Activated CD8-positive, alpha-beta memory T cell treated with anti-CD3 and anti-CD28 coated beads for 4 hours (primary cell): ENCODE measurements at places on chromosomes 5 and 9.

DNA sequence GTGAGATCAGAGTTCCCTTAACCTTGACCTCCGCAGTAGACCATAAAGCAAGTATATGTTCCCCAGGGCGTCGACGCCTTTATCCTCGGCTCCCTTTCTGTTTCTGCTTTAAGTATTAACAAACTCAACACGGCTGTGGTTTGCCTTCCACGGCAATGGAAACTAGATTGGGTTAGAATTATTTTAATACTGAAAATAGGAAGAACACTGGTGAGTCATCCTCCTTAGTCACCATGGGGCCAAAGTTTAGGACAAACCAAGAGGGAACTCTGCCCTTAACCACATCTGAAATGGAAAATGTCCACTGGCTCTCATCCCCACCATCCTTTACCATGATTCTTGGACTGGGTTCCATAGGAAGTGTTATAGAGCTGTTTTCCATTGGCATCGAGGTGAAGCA, 386.1 kb downstream of the ACTL7B start:
- no peak for DNase-seq

DNA sequence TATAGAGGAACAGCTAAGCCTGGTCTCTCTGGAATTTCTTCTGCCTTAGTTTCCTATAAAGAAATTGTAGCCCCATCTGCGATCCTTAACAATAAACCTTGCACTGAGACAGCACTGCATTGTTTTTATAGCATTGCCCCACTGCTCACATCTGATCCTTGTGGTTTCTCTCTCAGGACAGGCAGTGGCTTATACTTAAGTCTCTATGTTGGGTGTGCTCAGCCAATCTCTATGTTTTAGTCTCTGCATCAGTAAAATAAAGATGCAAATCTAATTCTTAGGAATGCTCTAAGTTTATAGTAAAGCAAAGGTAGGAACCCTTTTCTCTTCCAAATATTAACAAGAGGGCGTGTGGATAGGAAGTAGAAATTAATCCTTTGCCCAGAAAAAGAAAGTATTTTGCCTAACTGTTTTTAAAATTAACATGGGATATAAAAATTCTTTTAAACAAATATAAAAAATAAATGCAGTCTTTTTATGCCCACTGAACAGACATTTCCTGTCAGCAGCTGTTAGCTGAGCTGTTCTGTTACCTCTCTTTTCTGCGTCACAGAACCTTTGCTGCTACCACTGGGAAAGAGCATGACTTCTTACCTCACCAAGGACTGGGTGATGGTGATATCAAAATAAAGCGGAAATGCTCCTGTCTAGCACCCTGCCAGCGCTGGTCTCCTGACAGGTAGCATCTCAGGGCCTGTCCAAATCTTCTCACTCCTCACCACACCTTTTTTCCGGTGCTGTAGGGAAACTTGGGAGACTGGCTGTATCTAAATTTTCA, 29.5 kb downstream of the MRPS27 start:
- DNase-seq, result no peak

GRCh38 chr5:152061095-152061494, 136.4 kb upstream of the GLRA1 start:
- no peak for DNase-seq

DNA sequence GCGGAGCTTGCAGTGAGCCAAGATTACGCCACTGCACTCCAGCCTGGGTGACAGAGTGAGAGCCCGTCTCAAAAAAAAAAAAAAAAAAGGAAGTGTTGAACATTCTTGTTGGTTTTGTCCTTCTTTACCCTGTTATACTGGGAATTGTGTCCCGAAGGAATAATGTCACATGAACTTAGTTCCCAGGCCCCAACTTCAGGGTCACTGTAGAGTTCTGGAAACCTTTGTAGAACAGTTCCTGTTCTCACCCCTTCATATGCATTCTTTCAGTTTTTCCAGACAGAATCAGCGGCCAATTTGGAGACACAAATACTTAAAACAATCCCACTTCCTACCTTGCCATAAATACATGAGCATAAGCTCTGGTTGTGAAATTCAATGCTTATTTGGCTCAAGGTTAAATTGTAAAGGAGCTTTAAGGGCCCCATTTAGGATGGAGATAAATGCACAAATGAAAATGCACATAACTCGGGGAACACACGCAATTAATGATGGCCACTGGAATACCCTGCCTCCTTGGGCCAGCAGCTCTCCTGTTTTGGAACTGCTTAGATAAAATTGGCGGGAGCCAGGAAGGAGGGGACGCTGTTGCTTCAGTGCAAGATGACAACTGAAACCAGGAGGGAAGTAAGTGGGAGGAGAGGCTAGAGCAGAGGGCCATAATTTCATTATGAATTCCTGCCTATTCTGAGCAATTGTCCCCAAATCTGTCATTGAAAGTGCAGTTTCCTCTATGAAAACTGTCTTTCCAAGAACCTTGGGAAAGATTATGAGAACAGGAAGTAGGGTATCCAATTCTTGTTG, 153.7 kb downstream of the FGF1 start:
- no peak for DNase-seq

DNA sequence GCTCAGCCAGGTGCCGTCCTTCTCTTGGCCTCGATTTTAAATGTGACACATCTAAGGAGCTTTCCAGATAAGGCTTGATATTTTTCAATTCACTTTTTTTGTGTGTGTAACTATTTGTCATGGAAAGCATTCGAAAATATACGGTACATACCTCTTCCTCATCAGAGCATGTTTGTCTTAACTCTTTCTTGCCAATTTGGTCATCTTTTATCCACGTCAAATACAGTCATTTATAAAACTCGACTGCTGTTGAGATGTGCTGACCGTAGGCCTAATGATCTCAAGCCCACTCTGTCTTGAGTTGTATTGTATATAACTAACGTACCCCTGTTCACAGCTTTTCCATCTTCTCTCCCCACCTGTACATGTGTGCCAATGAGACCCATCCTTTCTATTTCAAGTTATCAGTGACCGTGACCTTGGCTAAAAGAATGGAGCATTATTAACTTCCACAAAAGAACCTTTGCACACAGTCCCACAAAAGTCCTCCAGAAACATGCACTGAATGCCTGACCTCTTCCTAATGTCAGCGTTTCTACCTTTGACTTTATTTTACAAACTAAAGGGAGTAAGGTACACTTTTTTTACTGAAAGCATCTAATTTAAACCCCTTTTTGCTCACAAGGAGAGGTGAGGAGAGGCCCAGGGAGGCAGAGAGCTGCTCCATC, 61.6 kb downstream of the IPPK start:
- no peak for DNase-seq

DNA sequence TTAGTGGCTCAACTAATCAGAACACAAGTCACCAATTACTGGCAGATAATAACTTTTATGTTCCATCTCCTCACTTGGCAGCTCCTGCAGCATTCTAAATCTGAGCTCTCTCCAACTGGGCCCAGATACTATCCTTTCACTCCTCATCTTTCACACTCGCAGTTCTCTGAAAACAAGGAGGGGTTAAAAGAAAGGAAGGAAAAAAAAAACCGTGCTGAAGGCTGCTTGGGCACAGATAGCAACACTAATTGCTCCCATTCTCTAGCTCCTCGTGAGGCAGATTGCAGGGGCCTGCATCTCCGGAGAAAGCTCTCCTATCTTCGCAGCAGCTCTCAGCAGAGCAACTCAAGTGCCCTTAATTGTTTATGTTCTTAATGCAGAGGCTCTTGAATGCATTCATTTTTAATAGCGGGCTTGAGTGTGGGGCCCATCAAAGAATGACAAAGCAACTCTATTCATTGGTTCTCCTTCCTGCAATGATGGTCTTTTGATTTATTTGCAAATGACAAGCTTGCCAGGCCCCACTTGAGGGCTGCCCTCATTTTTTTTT, 23.9 kb downstream of the TLE1 start:
- DNase-seq, result no peak

DNA sequence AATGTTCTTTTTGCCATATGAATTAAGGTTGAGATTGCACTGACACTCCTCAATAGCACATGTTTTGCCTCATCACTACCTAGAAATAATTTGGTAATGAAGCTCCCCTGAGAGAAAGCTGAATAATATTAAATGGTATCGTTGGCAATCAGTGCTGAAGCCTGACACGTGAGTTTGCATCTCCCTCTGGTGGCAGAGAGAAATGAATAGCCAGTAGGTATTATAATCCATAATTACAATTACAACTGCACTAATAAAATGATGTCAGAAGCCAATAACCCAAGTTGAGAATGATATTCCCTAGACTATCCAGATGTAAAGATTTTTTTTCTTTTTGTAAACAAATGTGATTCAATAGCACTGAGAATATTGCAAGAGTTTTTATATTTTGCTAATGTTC, 700.3 kb downstream of the PTPRD start:
- no peak for DNase-seq

DNA sequence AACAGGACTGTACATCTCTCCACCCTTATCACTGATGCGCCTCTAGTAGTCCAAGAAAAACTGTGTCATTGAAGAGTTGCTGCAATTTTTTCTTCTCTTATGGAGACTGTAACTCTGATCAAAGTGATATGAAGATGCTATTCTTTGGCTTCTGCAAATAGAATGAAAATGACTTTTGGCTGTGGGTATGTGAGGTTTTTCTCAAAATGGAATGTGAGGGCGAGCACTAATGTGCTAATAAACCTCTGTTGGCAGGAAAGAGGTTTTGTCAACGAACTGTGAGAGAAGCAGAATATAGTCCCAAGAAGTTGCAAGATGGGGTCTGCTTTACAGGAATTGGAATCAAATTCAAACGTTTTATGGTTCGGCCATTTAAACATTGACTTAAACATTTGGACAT, 252.0 kb upstream of the GAS1 start:
- no peak for DNase-seq
